ENCODE measurements at places on chromosomes 12 and 14. TPM values are rescaled to one million over a fixed set of nuclear protein-coding genes. Genes with fewer than 3 reads are reported as not detected.
A peak's percentile ranks its signal among the peaks of the same experiment; 100 is the strongest.

- DNase-seq = no peak
- H3K36me3 ChIP-seq = no peaks in the 10 kb centered on the region
- H3K4me1 ChIP-seq = no peaks in the 10 kb centered on the region
- H3K27me3 ChIP-seq = no peaks in the 10 kb centered on the region
- no peak overlapping the region for H3K4me3 ChIP-seq
These were observed 11.4 kb downstream of the ANG start for GRCh38 chr14:20699931-20700330.

DNA sequence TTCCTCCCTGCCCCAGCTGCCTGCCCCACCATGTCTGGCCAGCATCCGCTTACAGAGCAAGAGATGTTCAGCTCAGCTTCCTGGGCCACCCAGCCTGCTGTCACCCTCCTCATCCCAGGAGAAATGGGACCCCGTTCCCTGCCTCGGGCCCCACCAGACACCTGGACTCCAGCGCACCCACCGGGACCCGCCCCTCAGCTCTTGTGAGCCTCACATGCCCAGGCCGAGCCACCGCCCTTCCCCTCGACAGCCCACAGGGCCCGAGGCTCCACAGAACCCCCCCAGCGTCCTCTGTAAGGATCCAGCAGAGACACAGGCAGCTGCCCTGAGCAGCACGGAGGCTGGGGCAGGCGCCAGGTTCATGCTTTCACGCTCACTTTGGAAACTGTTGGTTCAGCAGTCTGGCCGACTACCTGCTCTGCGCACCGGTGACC is 18.4 kb upstream of the C14orf180 start:
- no peaks in the 10 kb centered on the region for H3K27me3 ChIP-seq
- DNase-seq = no peak
- no peaks in the 10 kb centered on the region for H3K36me3 ChIP-seq
- no peak overlapping the region for H3K4me3 ChIP-seq
- H3K27ac ChIP-seq = no peak overlapping the region
- peaks cover 5% of the 10 kb centered on the region for H3K4me1 ChIP-seq

DNA sequence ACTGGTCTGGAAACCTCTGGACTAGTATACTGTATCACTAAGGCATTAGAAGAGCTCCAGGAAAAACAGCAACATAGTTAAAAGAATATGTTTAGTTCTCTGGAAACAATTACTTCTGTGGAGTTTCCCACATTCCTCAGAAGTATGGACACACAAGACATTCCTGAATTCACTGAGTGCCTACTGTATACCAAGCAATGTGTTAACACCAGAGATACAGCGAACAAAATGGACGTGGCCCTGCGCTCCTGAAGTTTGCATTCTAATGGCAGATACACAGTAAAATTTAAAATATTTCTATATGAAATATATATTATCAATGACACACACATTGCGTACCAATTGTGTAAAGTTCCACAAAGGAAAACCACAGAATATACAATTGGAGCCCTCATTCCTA is 1.1 kb downstream of the ANGEL1 start:
- H3K27ac ChIP-seq = no peak overlapping the region
- peaks cover 15% of the 10 kb centered on the region for H3K36me3 ChIP-seq
- H3K4me1 ChIP-seq = peaks cover 19% of the 10 kb centered on the region
- H3K4me3 ChIP-seq = peak overlapping the region; percentile 94
- H3K27me3 ChIP-seq = no peaks in the 10 kb centered on the region
- DNase-seq = no peak

CDH24 gene
- 1.1 TPM for total RNA-seq

DNA sequence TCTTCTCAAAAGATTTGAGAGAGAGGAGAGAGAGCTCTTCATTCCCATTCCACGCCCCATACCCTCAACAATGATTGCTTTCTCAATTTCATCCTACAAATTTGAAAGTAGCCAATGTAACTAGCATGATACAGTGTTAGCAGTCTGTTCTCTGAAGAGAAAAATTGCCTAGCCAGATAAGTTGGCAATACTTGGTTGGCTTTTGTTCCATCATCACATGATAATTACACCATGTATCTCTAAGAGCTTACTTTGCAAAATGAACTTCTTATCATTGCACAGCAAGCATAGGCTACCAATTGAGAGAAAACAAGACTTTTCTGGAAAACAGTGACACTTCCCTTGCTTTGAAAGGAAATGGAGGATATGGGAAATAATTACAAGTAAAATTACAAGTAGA is 68.9 kb downstream of the FSCB start:
- H3K27ac ChIP-seq = no peak overlapping the region
- no peaks in the 10 kb centered on the region for H3K27me3 ChIP-seq
- no peak for DNase-seq
- H3K36me3 ChIP-seq = no peaks in the 10 kb centered on the region
- H3K4me3 ChIP-seq = no peak overlapping the region

GRCh38 chr12:87198181-87198580 is 831.0 kb downstream of the C12orf50 start:
- no peak for DNase-seq
- no peak overlapping the region for H3K27ac ChIP-seq
- no peaks in the 10 kb centered on the region for H3K27me3 ChIP-seq
- H3K4me3 ChIP-seq = no peak overlapping the region
- no peaks in the 10 kb centered on the region for H3K4me1 ChIP-seq
